Adrenal gland (tissue), 19 donors: ENCODE measurements at places on chromosomes 2 and 18.
A peak's percentile ranks its signal among the peaks of the same experiment; 100 is the strongest.

DNA sequence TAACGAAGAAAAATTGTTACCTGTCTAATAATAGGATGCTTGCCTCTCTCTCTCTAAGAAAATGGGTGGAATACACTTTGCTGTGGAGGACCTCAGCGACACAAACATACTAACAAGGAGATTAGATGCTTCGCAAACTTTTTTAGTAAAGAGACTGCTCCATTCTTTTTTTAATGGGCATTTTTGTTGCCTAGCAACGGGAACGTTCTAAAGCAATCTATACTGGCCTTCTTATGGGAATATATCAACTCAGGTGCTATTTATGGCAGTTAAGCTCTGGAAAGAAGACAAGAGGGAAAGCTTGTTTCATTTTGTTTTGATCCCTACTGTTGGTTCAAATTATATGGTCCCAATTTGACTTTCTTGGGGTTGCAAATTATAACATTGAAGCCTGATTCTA is 86.8 kb upstream of the CBLN2 start:
- DNase-seq, result no peak

DNA sequence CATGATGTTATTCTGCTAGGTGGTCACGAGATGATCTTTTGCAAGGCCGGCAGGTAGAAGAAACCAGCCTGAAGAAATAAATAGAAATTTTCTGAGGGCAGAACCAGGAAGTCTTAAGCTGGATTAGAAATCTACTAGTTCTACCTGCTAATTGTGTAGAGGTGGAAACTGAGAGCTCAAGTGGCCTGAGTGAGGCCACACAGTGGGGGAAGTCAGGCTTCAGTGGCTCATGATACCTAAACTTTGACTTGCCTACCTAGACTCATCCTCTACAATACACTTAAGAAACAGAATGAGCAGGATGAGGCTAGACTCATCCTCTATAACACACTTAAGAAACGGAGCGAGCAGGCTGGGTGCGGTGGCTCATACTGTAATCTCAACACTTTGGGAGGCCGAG is 134.9 kb upstream of the NDUFV2 start:
- no peak for DNase-seq

- no peak for DNase-seq
Observed at GRCh38 chr2:128702616-128703015, 383.9 kb upstream of the HS6ST1 start.

DNA sequence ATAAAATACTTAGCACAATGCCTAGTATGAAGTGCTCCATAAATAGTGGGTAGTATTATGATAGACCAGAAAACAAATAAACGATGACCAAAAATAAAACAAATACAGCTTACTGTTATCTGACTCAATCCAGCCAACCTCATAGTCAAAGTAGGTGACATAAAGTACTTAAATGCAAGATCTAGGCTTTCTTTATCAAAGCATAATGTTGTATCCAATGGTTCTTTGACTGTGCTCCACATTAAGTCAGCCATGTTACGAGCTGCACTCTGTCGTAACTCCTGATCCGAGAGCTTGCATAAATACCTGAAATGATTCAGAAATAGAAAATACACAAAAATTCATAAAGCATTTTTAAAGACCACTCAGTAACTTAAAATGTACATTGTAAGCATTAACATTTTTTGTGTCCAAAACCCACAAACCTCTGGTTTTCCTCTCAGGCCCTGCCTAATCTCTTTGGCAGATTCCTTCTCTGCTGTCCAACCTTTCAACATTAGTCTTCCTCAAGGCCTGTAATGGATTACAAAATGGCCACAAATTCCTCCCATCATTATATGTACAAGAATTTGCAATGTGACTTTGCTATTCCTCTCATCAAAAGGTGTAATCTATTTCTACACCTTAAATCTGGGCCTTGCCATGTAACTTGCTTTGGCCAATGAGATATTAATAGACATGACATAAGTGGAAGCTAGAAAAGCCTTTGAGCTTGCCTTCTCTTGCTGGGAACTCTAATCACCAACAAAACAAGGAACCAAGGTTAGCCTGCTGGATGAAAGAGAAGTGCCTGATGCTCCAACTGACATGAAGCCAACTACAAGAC is 90.6 kb downstream of the USP34 start:
- no peak for DNase-seq

DNA sequence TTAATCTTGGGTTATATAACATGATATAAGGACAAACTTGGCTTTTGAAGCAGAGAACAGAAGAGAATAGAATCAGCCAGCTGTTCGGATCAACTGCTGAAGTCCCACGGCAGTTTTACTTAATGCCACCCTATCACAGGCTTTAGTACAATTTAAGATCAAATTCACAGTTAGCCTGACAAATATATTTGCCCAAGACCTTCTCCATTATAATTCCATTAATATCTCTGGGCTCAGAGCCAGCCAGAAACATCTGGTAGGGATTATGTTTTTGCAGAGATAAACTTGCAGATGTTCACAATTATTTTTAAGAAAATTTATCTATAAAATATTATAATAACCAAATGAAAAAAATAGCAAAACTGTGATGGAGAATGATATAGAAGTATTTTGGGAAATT is 381.4 kb downstream of the RAD51AP2 start:
- DNase-seq, result no peak

GRCh38 chr18:48914581-48915251 is 36.0 kb downstream of the SMAD7 start:
- no peak for DNase-seq

- DNase-seq, result no peak
Observed at GRCh38 chr2:10475811-10476660, 27.9 kb upstream of the ODC1 start.

- peak; percentile 34 for DNase-seq
Observed at GRCh38 chr2:43609290-43609918, 13.6 kb upstream of the THADA start.

DNA sequence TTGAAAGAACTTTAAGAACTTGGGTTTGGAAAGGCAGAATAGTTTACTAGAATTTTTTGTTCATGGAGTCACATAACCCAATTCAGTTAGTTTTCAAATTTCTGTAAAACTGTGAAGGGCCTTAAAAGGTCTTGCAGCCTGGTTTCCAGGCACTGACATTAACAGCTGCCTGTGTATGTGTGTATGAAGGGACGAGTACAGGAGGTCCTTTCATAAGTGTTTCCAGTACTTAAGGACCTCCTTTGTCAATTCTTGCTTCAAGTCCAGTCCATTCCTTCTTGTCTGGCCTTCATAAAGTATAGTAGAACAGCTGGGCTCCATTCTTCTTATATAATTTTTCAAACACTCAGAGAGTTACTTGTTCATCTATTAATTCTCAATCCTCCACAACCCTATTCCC is 136.5 kb downstream of the NR4A2 start:
- no peak for DNase-seq

DNA sequence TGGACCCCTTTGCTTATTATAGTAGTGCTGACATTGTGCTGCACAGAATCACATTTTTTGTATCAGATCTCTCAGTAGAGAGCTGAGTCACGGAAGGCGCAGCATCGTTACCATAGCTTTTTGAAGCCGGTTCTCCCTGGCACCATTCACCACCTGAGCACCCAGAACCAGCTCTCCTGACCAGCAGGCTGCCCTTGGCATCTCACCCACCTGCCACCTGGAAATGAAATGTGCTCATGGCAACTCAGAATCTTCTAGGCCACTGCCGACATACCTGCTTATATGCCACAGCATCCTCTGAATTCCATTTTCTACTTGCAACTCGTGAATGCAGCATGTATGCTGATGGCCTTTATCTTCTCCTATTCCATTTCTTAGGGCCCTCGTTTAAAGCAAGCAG is 62.7 kb downstream of the COA5 start:
- DNase-seq, result peak; percentile 23

DNA sequence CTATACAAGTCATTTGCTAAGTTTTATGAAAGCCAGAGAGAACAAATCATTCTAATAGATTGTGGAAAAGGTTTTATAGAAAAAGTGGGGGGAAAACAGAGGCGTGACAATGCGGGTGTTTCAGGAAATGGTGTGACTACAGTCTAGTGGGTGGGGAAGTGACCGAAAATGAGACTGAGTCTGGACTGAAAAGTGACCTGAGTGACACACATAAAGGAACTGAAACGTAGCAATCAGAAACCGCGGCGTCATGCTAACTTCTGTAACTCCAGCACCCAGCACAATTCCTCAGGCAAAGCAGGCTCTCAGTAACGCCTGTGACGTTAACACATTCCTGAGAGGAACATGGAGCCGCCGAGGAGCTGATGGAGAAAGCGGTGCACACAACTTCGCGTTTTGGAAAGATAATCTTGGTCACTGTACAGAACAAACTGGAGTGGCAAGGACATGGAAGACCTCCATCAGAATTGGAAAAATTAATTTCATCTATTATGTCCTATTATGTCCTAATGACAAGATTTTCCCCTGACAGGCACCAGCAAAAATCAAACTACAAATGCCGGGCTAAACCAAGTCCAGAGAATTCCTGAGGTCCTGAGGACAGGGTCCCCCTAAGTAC is 1.4 kb upstream of the CD226 start:
- peak; percentile 27 for DNase-seq

DNA sequence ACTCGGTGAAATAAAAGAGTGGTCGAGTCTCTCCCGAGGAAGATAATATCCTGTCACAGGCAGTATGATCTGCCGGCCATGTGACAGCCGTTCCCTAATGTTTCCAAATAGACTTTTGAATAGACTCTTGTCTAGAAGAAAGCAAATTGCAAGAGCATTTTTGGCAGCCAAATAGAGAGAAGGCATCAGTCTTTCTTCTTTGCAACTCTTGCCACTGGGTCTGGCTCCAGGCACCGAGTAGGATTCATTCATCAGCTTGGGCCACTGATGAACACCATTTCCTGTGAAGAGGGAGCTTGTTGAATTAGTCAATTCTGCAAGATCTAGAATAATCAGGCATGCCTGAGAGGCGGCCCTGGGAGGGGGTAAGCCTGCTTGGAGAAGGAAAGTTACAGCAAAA is 165.6 kb downstream of the KLHL29 start:
- DNase-seq, result no peak

GRCh38 chr2:37447446-37447845 is 103.0 kb downstream of the QPCT start:
- DNase-seq, result no peak

GRCh38 chr2:3870222-3870621 is 166.8 kb downstream of the DCDC2C start:
- DNase-seq, result no peak

DNA sequence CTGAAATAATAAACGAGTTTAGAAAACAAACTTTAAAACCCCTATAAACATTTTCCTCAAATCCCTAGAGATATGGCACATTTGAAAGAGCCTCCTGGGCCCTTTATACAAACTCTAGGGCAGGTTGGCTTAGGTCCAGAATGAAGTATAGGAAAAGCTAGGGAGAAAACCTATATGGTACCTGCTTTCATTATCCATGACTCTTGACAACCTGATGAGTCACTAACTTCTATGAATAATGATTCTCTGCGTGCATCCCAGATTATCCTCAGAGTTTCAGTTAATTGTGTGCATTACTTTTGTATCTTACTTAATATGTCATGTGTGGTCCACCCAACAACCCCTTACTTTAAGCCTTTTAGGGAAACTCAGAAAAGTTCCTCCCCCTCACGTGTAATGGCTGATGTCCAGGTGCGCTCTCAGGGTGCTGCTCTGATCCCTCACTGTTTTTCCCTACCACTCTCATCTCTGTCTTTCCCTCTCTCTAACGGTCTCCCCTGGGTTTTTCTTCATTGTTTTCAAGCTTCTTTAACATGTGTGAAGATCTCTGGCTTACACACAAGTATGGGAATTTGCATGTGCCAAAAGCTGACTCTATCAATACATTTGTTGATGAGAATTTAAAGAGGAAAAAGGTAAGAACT is 78.5 kb downstream of the LRP1B start:
- DNase-seq, result no peak

DNA sequence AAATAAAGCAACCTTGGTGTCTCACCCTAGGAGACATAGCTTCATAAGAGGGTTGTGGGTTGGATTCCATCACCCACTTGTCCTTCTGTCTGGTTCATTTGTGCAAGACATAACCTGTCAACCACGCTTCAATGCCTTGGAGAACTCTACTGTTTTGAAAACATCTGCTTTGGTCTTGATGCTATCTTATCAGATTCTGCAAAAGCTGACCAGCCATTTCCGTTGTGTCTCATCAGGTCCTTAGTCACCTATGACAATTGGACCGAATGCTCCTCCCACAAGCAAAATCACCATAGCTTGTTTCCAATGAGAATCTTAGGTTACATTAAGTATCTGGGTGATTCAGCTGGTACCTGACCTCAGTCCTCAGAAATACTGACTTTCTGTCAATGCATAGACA is 35.4 kb downstream of the STAT4 start:
- DNase-seq, result no peak

- DNase-seq, result no peak
Observed at GRCh38 chr2:233037078-233037477, 4.6 kb downstream of the NEU2 start.

- no peak for DNase-seq
Observed at GRCh38 chr2:176645494-176645893, 376.3 kb downstream of the MTX2 start.

GRCh38 chr2:167480232-167480985 is 592.1 kb downstream of the XIRP2 start:
- DNase-seq, result no peak

GRCh38 chr2:181264441-181264840 is 192.7 kb upstream of the ITGA4 start:
- no peak for DNase-seq

DNA sequence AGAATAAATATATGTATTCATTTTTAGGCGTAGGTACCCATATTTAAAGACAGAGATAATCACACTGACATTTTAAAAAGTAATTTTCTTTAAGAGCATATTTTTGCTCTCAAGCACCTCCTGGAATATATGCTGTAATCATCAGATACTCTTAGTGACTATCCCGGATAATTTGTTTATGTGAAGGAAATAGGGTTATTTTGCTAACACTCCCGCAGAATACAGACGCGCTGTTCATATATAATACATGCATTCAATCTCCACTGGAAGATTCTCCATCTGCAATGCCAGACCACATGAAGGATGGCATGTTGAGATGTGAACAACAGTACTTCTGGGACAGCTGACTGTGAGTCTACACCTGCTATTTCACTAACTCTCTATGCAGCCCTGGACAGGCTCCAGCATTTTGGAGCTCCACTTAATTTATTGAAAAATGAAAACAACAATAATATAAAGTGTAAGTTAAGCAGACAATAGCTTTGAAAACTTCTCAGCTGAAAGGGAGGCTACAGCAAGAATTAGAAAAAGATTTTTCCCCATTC is 430.6 kb downstream of the TMX3 start:
- DNase-seq, result no peak

DNA sequence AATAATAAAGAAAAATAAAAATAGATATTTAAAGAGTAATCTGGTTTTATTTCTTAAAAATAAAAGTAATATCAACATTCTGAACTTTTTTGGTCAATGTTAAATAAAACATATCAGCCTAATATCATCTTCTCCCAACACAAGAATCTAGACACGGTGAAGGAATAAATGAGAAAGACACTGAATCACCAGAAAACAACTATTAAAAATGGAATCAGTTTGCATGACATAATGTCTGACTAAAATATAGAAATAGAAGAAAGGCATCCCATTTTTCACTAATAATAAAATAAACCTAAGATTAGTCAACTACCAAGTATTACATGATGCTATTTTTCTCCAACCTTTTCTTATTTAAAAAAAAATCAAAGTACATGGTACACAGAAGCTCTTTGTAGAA is 30.8 kb upstream of the TNFAIP6 start:
- DNase-seq, result no peak
